ENCODE measurements at places on chromosomes 3 and 15.

DNA sequence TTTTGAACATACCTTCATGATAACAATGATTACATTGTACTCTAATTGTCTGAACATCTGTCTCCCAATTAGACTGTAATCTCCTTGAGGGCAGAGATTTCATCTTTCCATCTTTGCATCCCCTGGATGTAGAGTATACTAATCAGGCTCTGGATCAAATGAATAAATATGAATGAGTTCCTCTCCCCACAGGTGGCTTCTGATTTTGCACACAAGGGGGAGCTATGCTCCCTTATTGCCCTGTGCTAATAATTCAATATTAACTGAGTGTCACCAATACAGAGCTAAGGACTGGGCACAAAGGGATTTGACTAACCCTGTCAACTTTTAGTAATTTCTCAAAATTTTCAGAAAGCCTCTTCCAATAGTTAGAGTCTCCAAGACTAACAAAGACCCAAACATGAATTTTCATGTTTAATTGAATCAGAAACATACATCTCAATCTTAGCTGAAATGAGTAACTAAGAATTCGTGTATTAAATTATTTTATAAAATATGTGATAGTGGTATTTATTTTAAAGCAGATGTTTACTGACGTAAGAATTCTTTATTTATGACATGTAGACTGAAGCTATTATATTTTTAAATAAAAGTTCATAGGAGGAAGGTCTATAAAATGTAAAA, 3.0 kb downstream of the DUOXA1 start:
- no peak for DNase-seq

GRCh38 chr3:145906755-145907154, 254.2 kb downstream of the PLOD2 start:
- no peak for DNase-seq

- DNase-seq: no peak
These were observed 9.8 kb downstream of the RAB27A start for GRCh38 chr15:55279746-55280351.

DNA sequence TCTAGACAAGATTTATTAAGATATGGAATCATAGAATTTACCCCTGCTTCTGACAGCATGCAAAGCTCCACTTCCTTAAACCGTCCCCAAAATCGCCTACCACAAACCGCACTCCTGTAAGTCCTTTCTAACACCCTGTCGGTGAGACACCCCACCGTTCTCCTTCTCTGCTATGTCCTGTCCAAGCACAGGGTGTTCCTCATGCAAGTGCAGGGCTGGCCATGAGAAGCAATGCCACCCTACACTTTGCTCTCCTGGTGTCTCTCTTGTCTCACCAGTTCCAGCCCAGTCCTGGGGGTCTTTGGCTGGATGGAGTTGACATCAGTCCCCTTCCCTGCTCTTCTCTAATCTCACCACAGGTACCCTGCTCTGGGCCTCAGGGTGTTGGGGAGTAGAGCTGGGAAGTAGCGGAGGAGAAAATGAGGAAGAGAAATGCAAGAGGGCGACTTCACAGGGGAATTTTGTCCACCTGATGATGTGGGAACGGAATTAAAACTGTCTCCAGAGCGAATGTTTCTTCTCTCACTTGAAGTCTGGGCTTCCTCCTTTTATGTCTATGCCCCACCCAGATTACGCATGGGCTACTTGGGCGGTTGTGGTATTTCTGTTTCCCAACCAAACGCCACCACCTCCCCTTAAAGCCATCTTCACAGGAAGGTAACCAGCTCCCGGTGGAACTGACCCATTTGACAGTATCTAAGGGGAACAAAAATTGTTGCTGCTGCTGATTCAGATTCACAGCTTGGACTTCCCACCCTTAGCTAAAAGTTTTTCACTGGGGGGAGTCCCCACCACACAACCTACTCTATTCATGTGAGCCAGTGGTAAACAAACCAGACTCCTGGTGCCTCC, 49.9 kb downstream of the CASR start:
- no peak for DNase-seq

GRCh38 chr3:144127014-144127413, 155.4 kb downstream of the DIPK2A start:
- DNase-seq: no peak

- DNase-seq: peak; percentile 19
These were observed 204.4 kb upstream of the RASGRP1 start for GRCh38 chr15:38768970-38769369.

- peak; percentile 21 for DNase-seq
These were observed 781.2 kb downstream of the ROBO1 start for GRCh38 chr3:78986416-78987101.

Data from retina (tissue), 1 donor.